ENCODE measurements at places on chromosomes 5 and 9.

- no peak for DNase-seq
Observed at GRCh38 chr5:116561658-116562057, 13.0 kb downstream of the SEMA6A start.

GRCh38 chr5:14081791-14082190 lies 61.4 kb upstream of the TRIO start:
- DNase-seq: no peak

- DNase-seq: no peak
Observed at GRCh38 chr5:179270581-179271427, 74.5 kb downstream of the ADAMTS2 start.

DNA sequence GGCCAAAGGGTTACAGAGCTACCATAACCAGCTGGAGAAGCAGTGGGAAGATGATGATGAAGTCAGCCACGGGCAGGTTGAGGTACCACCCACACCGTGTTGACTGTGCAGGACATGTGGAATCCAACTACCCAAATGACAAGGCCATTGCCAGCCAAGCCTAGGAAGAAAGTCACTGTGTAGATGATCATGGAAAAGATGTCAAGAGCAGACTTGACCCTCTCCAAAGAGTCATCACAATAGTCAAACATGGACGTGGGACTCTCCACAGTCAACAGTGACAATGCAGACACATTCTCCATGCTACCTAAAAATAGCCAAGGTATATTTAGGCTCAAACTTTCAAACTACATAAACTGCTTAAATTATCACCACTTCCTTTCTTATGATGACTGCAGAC lies 20.9 kb upstream of the SPINK1 start:
- DNase-seq: no peak

- DNase-seq: no peak
Observed at GRCh38 chr5:104347119-104347708, 784.6 kb upstream of the NUDT12 start.

Measured in GM19239 (cell line).